NCI-H446 treated with DMSO at 0.1 percent for 48 hours (cell line): ENCODE measurements at places on chromosomes 4 and X.

- DNase-seq, result no peak
These were observed 28.0 kb upstream of the RBM41 start for GRCh38 chrX:107146670-107147069.

DNA sequence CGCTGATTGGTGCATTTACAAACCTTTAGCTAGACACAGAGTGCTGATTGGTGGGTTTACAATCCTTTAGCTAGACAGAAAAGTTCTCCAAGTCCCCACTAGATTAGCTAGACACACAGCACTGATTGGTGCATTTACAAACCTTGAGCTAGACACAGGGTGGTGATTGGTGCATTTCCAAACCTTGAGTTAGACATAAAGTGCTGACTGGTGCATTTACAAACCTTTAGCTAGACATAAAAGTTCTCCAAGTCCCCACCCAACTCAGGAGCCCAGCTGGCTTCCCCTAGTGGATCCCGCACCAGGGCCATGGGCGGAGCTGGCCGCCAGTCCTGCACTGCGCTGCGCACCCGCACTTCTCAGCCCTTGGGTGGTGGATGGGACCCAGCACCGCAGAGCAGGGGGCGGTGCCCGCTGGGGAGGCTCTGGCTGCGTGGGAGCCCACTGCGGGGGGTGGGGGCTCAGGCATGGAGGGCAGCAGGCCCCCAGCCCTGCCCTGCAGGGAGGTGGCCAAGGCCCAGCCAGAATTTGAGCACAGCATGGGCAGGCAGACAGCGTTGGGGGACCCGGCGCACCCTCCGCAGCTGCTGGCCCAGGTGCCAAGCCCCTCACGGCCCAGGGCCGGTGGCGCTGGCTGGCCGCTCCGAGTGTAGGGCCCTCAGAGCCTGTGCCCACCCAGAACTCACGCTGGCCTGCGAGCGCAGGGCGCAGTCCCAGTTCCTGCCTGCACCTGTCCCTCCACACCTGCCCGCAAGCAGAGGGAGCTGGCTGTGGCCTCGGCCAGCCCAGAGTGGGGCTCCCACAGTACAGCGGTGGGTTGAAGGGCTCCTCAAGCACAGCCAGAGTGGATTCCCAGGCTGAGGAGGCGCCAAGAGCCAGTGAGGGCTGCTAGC, 608.9 kb upstream of the LCORL start:
- no peak for DNase-seq

DNA sequence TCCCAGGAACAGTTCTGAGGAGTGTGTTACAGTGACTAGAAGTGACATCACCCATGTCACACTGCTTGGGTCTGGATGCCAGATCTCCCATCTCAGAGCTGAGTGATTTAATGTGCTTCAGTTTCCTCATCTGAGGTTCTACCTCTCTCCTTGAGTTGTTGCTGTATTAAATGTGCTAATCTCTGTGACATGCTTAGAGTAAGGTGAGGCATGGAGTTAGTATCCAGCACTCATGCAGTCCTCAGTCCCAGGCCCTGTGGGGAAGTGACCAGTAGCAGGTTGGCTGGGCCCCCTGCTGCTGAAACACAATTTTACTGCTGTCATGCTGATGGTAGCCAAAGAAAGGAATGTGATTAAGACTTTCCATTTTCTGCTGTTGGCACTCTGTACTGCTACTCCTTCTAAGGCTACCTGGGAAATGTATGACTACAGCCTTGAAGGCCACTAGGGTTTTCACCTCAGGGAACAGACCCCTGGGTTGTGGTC, 639.6 kb downstream of the MID1IP1 start:
- no peak for DNase-seq

DNA sequence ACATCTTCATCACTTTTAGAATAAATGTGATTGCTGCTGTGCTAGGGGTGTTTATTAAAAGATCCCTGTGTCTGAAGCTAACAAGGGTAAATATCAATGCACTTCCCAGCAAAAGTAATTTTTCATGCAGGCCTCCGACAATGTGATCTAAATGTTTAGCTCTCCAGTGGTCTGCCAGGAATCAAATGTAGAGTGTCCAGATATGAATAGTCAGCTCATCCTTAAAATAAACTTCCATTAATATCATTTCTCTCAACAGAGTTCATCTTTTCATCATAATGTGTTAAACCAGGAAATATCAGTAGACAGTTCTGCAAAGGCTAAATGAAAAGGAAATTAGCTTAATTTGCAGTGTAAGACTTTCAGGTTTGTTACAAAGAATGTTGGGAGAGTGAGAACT, 102.2 kb upstream of the EGFL6 start:
- no peak for DNase-seq

DNA sequence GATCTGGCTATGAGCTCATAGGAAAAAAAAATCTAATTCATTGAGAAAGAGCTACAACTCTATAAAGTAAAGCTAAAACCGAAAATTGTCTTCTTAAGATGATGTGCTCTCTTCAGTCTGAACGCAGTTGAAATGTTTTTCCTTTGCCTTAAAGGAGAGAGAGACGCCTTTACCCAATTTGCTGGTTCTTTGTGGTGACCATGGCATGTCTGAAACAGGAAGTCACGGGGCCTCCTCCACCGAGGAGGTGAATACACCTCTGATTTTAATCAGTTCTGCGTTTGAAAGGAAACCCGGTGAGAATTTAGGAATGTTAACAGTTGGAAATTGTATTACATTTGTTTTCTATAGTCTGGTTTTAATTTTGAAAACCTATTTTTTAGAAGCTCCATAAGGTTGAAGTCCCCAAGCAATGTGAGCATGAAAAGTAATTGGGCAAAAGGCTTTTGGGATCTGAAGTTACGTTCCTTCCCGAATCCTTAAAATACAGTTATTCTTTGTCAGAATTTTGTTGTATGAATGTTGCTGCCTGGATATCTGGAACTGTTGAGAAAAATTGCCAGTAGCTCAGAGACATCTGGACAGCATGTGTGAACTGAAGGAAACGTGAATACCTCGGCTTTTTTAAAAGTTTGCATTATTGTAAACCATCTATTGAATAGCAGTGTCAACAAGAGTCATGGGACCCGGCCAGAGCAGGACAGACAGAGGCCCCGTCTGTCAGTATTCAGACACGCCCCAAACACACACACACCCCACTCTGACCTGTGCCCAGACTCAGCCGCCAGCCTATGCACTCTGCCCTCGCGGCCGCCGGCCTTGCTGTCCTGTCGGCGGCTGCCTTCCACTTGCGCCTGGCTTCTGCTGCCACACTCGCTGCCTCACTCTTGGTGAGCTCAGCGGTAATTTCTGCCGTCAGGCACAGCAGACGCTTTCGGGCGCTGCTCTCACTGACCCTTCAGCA, 9.9 kb downstream of the PIGG start:
- no peak for DNase-seq
